ENCODE measurements at places on chromosomes 12 and 14.

DNA sequence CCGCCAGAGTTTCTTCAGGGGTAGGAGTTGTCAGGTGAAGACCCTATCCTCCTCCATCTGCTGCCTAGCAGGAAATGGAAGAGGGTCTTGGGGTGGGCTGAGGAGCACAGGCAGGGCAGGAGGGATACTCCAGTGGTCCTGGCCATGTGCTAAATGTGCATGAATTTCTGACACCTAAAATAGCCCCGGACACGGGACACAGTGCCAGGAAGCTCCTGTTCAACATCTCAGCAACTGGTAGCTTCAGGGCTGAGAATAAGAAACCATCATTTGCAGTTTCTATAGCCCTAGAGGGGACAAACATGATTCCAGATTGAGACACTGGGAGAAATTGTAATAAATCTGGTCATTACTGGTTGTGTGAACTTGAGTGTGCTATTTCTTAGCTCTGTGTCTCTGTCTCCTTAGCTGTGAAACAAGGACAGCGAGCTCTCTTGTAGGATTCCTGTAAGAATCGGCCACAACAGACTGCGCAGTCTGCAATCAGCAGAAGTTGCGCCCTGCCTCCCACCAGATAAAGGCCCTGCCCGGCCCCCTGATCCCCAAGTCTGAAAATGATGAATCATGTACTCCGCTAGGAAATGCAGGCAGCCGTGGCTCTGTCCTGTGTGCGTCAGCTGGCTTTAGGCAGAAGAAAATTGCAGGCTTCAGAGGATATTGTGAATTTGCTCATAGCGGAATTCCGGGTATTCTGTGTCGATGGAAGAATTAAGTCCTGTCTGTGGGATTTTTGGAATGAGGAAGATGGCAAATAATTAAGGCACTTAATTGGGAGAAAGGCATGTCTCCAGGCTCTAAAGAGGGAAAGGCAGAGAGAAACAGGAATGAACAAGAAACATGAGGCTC, 35.2 kb upstream of the MEG3 start:
- no peak for DNase-seq

DNA sequence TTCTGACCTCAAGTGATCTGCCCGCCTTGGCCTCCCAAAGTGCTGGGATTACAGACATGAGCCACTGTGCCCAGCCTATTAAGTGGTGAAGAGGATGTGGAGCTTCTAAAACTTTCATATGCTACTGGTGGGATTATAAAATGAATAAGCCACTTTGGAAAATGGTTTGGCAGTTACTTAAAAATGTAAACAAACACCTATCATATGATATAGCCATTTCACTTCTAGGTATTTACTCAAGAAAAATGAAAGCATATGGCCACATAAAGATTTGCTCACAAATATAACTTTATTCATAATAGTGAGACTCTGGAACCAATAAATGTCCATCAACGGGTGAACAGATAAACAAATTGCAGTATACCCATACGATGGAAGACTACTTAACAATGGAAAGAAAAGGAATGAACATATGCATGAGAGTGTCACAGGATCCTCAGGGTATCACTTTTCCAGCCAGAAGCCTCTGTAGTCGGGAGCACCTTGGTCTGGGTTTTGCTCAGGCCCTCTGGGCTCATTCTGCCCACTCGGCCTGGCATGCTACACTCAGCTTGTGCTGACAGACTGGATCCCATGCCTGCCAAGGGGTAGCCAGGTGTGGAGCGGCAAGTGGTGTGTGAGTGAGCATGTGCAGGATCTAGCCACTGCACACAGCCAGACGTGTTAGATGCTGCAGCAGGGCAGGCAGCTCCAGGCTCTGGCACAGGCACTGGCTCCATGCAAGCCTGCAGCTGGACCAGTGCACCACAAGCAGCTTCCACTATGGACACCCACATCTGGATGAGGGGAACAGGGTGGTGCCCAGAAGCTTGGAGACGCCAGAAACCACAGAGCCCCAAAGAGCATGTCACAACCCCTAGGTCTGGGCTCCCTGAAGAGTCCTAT, 213.2 kb upstream of the DIO3 start:
- DNase-seq = no peak

DNA sequence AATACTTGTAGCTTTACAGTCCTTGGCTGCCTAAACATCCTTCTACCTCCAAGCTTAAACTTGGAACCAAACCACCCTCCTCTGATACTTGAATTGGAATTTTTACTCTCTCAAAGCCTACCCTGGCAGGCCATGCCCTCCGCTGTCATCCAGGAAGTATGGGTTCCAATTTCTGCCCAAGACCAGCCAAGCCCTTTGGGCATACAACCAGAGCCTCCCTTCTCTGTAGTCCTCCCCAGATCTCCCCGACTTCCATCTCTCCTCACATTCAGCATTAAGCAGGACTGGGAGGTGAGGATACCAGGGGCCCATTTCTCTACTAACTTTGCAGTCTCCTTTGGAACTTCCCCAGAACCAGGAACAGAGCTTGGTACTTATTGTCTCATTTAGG, 369 bp upstream of the DHH start:
- DNase-seq = no peak

DNA sequence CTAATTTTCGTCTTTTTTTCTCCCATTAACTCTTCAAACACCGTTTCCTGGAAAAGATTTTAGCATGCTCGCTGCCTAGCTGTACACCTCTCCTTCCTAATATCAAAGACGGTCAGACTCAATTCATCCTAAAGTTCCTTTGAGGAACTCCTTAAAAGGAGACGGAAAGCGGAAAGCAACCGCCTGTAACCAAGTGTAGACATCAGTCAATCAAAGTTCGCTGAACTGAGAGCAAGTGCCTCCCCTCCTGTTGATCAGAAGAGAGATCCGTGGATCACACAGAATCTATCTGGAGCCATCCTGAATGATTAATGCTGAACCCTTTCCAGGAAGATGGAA, 412 bp upstream of the TEP1 start:
- no peak for DNase-seq

GRCh38 chr12:131921866-131922769, 7.0 kb upstream of the PUS1 start:
- DNase-seq = no peak

- no peak for DNase-seq
These were observed 76.8 kb downstream of the DAD1 start for GRCh38 chr14:22512106-22512814.

DNA sequence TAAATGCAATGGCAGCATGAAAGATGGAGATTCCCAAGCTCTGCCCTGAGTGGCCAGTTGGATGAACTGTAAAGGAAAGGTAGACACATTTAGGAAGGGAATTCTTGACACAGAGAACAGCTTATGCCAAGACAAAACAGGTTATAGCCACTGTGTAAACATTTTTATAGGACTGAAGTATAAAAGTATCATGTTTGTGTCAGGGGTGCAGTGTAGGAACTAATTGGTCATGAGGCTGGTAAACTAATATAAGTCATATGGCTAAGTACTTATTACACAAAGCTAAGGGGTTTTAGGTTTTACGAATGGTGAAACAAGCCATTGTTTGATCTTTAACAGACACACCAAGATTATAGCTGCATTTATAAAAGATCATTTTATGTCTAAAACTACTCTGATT, 207.7 kb upstream of the SLC16A7 start:
- no peak for DNase-seq

- DNase-seq = no peak
These were observed 20.5 kb downstream of the KERA start for GRCh38 chr12:91037276-91037675.

DNA sequence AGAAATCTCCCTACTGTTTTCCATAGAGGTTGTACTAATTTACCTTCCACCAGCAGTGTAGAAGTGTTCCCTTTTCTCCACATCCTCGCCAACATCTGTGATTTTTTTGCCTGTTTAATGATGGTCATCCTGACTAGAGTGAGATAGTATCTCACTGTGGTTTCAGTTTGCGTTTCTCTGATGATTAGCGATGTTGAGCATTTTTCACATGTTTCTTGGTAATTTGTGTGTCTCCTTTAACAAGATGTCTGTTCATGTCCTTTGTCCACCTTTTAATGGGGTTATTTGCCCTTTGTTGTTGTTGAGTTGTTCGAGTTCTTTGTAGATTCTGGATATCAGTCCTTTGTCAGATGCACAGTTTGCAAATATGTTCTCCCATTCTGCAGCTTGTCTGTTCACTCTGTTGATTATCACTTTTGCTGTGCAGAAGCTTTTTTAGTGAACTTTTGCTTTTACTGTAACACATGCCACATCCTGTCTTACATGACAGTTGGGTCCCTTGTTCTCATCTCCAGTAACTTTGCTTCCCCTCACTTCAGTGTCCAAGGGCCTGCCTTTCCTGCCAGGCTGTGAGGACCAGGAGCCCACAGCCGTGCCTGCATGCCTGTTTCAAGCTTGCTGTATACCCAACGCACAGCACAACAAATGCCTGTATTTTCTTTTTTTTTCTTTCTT, 64.9 kb downstream of the SPRING1 start:
- peak; percentile 17 for DNase-seq

DNA sequence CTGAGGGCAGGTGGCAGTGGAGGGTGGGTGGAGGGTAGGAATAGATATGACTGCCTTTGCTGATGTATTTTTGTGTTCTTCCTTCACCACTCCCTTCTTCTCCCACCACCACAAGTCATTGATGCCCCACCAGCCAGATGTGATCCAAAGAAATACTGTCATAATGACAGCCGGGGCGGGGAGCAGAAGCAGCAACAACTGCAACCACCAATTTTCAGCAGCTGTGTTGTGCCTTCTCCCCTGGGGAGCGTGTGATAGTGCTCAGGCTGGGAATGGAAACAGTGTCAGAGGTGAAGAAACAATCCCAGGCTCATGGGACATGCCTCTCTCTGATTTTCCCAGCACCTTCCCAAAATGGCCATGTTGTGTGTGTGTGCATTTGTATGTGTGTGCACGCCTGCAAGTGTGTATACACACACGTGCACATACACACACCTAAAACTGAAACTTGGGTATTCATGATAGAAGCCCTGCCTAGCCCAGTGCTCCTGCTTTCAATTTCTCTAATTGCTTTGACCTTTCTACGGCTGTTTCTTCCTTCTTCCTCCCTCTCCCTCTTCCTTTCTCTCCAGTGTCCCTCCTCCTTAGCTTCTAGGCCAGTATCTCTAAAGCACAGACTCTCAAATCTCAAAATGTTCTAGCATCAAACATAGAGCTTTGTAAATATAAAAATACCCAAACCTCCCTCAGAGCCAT, 299.2 kb upstream of the FKBP4 start:
- DNase-seq = no peak

DNA sequence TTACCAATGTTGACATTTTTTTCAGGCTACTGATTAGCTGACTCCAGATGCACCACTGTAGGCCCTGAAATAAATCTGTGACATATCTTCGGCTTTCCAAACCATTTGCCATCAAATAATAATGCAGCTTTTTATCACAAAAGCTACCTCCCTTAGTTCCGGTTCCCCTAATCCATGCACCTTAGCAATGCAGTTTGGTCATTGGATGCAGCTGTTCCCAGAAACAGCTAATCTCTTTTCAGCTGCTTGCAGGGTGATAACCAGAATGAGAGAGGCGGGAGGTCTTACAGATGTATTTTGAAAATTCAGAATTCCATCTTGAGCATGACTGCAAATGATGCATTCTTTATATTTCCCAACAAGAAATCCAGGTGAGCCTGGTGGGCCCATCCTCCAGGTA, 646.2 kb downstream of the SOX5 start:
- no peak for DNase-seq

DNA sequence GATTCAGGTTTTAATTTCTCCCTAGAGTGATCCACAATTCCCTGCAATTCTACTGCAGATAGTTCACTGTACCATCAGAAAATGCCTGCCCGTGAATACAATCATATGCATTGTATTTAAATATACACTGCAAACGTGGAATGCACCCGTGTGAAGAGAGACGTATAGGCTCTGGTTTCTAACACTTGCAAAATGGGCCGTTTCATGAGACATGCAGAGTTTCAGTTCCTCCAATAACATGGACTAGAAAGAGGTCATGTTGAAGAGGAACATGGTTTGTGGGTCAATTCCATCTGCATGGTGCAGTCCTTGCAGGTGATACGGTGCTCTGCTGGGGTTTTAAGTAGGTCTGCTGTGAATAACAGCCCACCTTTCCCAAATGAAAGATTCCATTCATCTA, 373.3 kb downstream of the TMEM132D start:
- DNase-seq = no peak

DNA sequence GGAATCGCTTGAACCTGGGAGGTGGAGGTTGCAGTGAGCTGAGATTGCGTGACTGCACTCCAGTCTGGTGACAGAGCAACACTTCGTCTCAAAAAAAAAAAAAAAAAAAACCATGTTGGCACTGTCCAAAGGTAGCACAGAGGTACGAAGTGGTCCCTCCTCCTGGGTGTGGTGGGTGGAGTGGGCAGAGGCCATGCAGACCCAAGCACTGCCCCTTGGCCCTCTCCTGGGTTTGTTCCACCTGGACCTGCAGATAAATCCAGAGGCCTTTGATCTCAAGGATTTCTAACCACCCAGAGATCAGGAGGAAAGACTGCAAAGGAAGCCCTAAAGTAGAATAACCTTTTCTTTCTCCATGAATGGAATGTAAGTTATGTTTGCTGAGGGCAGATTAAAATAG, 8.7 kb upstream of the GALNT6 start:
- DNase-seq = no peak

DNA sequence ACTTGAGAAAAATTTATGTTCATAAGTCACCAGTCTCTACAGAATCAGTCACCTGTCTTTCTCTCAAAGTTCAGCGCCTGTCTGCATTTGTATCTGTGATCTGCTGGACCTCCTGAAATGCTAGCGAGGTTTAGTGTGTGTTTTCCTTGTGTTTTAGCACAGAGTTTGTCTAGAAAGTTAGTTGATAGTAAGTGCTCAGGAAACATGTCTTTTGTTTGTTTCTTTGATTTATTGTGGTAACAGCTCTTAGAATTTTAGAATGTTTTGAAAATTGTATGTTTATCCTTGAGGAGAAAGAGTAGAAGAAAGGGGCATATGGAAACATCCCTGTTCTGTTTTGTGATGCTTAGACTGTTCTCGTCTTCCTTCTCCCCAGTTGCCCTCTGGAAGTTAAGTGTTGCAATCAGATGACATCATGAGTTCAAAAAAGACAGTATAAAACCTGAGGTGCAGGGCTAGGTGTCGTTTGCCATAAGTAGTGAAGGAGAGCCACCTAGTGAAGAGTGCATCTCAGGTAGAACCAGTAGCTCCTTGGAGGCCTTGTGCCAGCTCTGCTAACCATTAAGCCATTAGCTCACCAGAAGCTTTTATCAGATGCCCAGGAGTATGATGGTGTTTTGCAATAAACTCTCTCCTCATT, 44.8 kb downstream of the FBXW8 start:
- DNase-seq = no peak

DNA sequence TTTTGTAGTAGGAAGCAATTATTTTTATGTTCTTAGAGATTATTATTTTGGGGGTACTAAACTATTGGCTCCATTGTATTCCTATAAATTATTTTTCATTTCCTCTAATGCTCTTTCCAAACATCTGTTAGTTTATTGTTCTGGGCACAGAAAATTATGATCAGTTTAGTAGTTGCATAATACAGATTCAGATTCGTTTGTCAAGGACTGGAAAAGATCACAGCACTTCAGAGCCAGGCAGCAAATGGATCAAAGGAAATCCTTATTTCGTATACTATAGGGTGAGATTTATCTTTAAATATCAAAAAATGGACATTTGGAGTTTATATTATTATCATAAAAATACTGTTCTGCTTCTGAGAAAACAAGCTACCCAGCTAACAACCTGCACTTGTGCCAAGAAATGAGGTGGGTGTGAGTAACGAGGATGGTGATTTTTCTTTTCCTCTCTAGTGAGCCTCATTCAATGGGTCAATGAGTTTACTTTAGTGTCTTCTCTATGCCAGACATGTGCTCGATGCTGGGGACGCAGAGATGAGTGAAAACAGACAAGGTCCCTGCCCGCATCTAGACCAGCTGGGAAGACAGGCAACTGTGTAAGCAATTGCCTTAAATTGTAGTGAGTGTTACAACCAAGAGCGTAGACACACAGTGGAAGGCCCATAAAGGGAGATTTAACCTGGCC, 208.6 kb upstream of the PLXNC1 start:
- DNase-seq = no peak

GRCh38 chr14:77276295-77276935, 5.4 kb upstream of the NGB start:
- no peak for DNase-seq

Measured in T-helper 2 cell treated with Interferon-gamma antibody and Interleukin-4, amounts not matched to agents 5 μg/mL and 100 μg/mL, for 36 hours (primary cell).